ENCODE measurements at places on chromosomes 6 and 20. TPM values are rescaled to one million over a fixed set of nuclear protein-coding genes. Genes with fewer than 3 reads are reported as not detected.

GRCh38 chr6:31402324-31403282 lies 792 bp upstream of the MICA start:
- peak; percentile 36 for DNase-seq

DNA sequence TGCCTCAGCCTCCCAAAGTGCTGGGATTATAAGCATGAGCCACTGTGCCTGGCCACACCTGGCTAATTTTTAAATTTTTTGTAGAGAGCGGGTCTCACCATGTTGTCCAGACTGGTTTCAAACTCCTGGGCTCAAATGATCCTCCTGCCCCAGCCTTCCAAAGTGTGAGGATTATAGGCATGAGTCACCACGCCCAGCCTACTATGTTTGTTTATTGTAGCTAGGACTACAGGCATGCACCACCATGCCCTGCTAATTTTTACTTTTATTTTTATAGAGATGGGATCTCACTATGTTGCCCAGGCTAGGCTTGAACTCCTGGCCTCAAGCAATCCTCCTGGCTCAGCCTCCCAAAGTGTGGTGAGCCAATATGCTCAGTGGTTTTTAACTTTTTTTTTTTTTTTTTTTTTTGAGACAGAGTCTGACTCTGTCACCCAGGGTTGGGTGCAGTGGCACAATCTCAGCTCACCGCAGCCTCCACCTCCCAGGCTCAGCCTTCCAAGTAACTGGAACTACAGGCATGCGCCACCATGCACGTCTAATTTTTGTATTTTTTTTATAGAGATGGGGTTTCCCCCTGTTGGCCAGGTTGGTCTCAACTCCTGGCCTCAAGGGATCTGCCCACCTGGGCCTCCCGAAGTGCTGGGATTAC lies 12.0 kb upstream of the DDX43 start:
- no peak for DNase-seq

GRCh38 chr20:50274570-50275430 lies 84.2 kb downstream of the CEBPB start:
- no peak for DNase-seq

GRCh38 chr6:72048080-72048479 lies 161.7 kb downstream of the RIMS1 start:
- no peak for DNase-seq

DNA sequence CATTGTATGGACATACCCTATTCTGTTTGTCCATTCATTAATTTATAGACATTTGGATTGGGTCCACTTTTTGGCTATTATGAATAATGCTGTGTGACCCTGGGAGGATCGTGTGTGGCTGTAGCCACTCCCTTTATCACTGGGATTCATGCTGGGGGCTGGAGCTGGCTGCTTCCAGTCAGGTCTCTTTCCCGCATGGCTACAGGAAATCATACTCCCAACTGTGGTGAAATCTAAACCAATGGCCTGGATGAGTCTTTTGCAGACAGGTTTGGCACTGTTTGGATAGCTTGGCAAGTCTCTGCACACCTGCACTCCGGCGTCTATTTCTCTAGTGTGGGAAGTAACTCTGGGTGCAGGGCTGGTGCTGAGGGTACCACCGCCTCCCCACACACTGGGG lies 80.4 kb downstream of the RIN2 start:
- DNase-seq = no peak

- DNase-seq = no peak
Measured at GRCh38 chr20:25355011-25355595, 35.5 kb downstream of the ABHD12 start.

- DNase-seq = no peak
Measured at GRCh38 chr6:51241376-51241775, 422.7 kb downstream of the TFAP2B start.

Gene CTAGE9
- polyA plus RNA-seq = not detected
